Activated CD8-positive, alpha-beta memory T cell treated with anti-CD3 and anti-CD28 coated beads for 4 hours (primary cell): ENCODE measurements at places on chromosomes 16 and 17.

DNA sequence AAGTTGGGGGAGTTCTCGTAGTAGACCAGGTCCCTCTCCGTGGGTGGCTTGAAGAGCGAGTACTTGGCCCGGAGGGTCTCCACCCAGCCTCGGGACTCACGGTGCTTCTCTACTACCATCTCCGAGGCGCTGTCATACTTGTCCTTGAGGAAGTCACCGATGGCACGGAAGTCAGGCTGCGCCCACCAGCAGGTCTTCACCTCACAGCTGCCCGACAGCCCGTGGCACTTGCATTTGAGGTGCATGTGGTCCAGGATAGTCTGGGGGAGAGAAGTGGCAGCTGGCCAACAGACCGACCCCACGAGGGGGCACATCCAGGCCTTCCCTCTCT lies 50.0 kb downstream of the WNT3 start:
- DNase-seq, result no peak

DNA sequence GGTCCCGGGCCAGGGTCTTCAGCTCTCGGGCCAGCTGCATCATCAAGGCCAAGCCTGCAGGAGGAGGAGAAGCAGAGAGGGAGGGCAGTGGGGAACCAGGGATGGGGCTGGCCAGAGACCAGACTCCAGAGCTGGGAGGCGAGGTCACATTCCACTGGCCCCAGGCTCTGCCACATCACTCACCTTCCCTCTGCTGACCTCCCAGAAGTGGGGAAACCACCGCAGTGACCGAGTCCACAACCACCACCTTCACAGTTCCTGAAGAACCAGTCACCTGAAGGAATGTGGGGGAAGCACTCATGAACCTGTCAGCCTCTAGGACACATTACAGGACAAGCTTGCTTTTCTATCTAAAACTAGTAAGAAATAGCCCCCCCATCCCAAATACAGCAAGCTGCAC lies 16.4 kb downstream of the RAD51D start:
- no peak for DNase-seq

DNA sequence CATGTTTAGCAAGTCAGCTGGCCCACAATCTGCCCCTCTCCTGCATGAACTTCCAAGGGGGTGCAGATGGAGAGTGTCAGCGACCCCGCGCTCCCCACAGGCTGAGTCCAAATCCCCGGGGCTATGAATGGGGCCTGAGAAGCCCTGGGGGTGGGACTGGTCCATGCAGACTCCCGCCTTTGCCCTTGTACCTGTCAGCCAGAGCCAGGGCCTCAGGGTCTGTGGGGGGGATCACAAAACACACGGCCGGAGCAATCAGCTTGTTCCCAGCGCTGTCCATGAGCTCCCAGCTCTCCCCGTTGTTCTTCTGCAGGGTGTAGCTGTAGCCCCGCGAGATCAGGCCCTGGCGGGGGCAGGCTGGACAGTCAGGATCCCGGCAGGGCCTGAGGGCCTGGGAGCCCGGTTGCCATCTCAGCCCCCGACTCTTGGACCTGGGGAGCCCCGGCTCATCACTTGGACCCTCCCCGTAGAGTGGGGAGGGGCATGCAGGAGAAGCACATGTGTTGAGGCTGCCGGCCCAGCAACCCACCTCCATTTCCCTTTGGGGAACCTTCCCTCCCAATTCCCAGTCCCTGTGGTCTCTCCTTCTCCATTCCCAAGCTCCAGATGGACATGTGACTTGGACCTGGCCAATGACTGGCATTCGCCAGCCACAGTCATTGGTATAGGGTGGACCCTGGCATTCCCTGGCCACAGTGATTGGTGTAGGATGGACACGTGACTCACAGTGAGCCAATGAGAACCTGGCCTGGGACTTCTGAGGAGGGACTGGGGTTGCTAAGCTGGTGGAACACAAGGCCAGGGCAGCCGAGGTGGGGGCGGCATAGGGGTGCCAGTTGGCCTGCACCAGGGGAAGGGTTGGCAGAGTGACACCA lies 42.4 kb downstream of the PPL start:
- no peak for DNase-seq

DNA sequence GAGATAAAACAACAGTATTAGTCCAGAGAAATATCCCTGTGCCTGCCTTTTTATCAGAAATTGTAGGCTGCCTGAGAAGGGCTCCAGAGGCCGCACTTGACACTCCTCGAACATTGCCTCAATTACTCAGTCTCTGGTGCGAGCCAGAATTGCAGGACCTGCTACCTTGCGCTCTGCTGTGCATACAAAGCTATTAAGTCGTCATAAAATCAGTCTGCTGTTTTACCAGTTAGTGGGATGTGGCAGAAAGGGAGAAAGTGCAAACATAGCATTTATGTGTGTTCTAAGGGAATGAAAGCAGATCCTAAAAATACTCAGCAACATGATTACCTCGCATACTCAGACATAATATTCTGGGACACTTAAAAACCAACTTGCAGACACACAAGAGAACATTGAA lies 70.6 kb downstream of the TMC6 start:
- no peak for DNase-seq

- no peak for DNase-seq
These were observed 228.2 kb upstream of the GSE1 start for GRCh38 chr16:85384833-85385462.

- no peak for DNase-seq
These were observed 158.2 kb upstream of the TOX3 start for GRCh38 chr16:52705122-52705521.

GRCh38 chr17:31580706-31581490 lies 189.4 kb downstream of the RAB11FIP4 start:
- DNase-seq, result no peak
